ENCODE measurements at places on chromosomes 7 and 10.

GRCh38 chr7:92669616-92670165 lies 79.5 kb upstream of the FAM133B start:
- DNase-seq: no peak

GRCh38 chr7:69762821-69763352 lies 164.6 kb downstream of the AUTS2 start:
- DNase-seq: no peak

GRCh38 chr7:41237956-41238355 lies 464.9 kb downstream of the INHBA start:
- no peak for DNase-seq

DNA sequence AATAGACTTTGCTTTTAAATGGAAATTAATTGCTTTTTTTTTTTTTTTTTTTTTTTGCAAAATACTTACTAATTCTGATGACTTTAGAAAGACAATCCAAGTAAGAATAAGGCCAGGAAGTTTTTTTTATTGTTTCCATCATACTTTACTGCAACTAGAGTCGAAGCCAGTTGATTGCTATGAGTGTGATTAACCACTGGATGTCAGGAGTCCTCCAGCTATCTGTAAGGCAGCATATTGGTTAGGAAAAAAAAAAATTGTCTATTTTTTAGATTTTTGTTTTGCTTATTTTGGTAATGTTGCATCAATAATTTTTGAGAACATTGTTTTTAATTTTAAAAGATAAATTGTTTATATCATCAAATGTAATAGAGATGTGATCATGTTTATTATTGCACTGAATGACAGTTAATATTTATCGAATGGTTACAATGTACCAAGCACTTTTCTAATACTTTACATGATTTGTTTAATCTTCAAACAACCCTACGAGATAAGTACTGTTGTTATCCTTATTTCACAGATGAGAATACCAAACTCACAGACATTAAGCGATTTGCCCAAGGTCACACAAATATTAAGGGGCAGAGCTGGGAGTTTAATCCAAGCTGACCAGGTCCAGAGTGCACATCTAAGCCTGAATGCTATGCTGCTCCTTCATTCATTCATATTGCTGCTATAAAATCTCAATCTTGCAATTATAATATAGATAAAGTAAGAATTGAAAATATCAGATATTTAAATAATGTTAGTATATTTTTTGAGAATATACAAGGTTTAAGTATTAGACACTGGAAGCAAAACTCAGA lies 19.9 kb upstream of the LMOD2 start:
- no peak for DNase-seq

- no peak for DNase-seq
Observed at GRCh38 chr10:79066411-79067240, 2.1 kb upstream of the ZMIZ1 start.
